ENCODE measurements at places on chromosomes 1 and 21. TPM values are rescaled to one million over a fixed set of nuclear protein-coding genes. Genes with fewer than 3 reads are reported as not detected.

EPS8L3 gene
- total RNA-seq: not detected

MROH7 gene
- total RNA-seq: 0.13 TPM

MRPL9 gene
- 126 TPM for total RNA-seq

IGSF3 gene
- total RNA-seq: 53.7 TPM

TEKT2 gene
- 0.25 TPM for total RNA-seq

RIMS3 gene
- total RNA-seq: 0.38 TPM

FCRLB gene
- total RNA-seq: 0.38 TPM

WNT3A gene
- total RNA-seq: not detected

RBBP4 gene
- 181 TPM for total RNA-seq

CASQ1 gene
- not detected for total RNA-seq

LCE1D gene
- not detected for total RNA-seq

TXNIP gene
- total RNA-seq: 53.2 TPM

TMEM222 gene
- 38.1 TPM for total RNA-seq

MTARC1 gene
- 3.6 TPM for total RNA-seq

TRIM63 gene
- total RNA-seq: not detected

DSCAM gene
- total RNA-seq: not detected

KRTAP12-4 gene
- total RNA-seq: not detected

SYNC gene
- 14.7 TPM for total RNA-seq

ADAMTS1 gene
- total RNA-seq: 10.1 TPM

TAS1R3 gene
- 0.25 TPM for total RNA-seq

C8B gene
- total RNA-seq: not detected

MYOM3 gene
- total RNA-seq: not detected

SELP gene
- total RNA-seq: 0.13 TPM

CYP4Z1 gene
- total RNA-seq: under 0.01 TPM

SLC19A2 gene
- 2.4 TPM for total RNA-seq

TAF5L gene
- total RNA-seq: 21.7 TPM

BRDT gene
- total RNA-seq: not detected

SHISA4 gene
- total RNA-seq: 6.2 TPM

WDR64 gene
- not detected for total RNA-seq

PLA2G2C gene
- total RNA-seq: not detected

ELF3 gene
- under 0.01 TPM for total RNA-seq

FAM131C gene
- total RNA-seq: 0.13 TPM

CRNN gene
- not detected for total RNA-seq

SH2D2A gene
- total RNA-seq: not detected

GPR25 gene
- total RNA-seq: not detected

PDPN gene
- 70.3 TPM for total RNA-seq

PTPN14 gene
- total RNA-seq: 61.8 TPM

PEAR1 gene
- 10.9 TPM for total RNA-seq

CALML6 gene
- total RNA-seq: 0.13 TPM

SLAMF1 gene
- 0.13 TPM for total RNA-seq

FH gene
- 68.7 TPM for total RNA-seq

SPRR5 gene
- total RNA-seq: not detected

MYBPHL gene
- not detected for total RNA-seq

Measured in dermis microvascular lymphatic vessel endothelial cell (primary cell).